KBM-7 (cell line): ENCODE measurements at places on chromosomes 16 and 17.

DNA sequence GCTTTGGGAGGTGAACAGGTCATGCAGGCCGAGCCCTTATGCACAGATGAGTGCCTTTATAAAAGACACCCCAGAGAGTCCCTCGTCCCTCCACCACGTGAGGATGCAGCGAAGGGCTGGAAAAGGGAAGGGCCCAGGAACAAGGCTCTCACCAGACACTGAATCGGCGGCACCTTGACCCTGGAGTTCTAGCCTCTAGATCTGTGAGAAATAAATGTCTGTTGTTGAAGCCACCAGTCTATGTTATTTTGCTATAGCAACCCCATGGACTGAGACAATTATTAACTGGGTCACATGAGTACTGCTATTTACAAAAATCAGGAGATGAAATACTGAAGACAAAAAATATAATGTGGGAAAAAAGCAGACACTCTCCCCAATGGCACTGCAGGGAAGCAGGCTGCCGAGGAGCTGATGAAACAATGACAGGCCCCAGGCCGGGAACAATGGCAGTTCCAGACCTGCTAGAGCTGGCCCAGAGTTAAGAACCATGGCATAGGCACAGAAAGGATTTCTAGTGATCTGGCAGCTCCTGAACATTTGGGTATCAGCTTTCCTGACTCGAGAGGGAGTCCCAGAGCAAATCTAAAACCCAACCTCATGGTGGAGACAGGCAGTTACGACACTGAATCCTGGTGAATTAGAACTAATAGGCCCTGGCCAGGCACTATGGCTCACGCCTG lies 17.8 kb upstream of the GGA2 start:
- DNase-seq: no peak

- peak; percentile 51 for DNase-seq
These were observed 28.2 kb upstream of the ADGRG1 start for GRCh38 chr16:57600048-57600835.

DNA sequence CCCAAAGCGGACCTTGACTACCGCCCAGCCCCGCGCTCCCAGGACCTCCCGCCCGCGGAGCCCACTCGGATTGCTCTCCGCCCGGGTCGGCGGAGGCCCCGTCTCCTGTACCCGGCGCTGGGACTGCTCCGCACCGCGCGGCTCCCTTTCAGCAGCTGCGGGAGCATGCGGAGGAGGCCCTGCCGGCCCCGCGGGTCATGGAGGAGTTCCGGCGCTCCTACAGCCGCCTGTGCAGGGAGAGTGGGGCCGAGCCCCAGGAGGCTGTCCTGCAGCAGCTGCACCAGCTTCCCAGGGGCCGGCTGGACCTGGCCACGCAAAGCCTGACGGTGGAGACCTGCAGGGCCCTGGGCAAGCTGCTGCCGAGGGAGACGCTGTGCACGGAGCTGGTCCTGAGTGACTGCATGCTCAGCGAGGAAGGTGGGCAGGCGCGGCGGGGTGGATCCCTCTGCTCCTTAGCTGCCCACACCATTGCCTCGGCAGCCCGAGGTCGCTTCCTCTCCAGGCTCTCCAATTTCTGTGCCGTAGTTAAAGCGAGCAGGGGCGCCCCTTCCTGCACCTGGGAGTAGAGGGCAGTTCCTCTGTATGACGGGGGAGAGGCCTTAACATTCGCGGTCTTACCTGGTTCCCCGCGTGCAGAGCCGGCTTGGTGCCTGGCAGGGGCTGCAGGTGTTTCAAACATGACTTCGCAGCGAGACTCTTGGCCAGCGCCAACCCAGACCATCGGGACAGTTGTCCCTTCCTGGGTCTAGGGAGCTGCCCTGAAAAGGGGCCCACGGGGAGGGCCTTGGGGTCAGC lies 539 bp downstream of the LRRC45 start:
- DNase-seq: peak; percentile 52

- DNase-seq: no peak
These were observed at the start of gene DNAI2 for GRCh38 chr17:74274060-74274708. Gene DNAI2, plus strand, starts transcription at chr17:74274234. Its CDS starts 7,584 bp downstream, at chr17:74281818.

- no peak for DNase-seq
These were observed 5.2 kb upstream of the RGS9 start for GRCh38 chr17:65131946-65132345.

DNA sequence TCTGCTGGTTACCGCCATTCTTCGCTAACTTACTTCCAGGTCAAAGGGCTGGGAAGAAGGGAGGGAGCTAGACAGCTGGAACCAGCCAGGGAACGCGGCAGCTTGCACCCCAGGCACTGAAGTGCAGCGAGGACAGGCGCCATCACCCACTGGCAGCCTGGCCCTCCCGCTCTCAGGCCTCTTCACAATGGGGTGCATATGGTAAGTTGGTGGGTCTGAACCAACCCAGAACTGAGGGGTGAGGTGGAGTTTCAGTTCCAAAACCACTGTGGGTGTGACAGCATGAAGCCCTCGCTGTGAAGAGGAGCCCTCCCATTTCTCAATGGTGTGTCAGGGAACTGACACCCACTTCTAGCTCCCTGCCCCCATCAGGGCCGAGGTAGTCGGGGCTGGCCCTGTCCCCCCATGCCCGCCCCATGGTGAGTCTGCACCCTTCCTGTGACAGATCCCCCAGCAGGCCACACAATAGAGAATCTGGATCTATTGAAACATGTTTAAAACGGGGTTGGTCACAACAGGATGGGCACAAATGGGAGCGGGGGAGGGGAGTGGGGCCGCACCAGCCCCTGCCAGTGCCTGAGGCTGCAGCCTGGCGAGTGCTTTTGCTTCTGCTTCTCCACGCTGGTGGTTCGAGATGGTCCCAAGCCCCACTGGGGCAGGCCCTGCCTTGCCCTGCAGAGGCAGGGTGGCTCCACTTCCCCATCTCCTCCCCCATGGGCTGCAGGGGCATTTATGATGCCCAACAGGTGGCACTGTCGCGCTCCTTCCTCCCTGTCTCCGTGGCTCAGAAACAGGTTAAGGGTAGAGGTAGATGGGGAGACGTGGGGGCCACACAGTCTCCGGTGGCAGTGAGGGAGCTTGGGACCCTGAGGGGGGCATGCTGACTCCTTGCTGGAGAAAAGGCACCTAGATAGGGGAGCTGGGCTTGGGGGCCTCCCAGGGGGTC lies 2.3 kb downstream of the LIMD2 start:
- peak; percentile 96 for DNase-seq

GRCh38 chr17:28705728-28706334 lies 5.9 kb downstream of the PROCA1 start:
- no peak for DNase-seq

- DNase-seq: no peak
These were observed 41.3 kb upstream of the ZCCHC14 start for GRCh38 chr16:87534030-87534653.

DNA sequence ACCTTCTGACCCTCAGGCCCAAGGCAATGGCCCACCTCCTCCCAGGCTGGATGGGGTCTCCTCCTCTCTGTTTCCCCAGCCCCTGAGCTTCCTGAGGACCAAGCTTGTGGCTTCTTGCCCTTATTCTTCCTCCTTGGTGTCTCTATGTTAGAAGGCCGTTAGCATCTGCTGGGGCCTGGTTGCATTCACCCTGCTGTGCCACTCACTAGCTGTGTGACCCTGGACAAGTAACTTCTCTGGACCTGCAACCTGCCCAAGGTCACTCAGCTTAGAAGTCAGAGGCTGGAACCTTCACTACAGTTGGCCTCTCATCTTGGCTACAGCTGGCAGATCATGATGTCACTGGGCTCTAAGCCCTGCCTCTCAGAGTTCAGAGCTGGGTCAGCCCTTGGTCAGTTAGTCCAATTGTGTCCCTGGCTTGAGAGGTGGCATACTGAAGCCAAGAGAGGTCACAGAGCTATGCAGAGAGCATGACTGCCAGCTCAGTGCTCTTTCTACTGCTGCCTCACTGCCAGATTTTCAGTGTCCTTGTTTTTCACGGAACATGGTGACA lies 3.0 kb downstream of the MT2A start:
- DNase-seq: no peak

DNA sequence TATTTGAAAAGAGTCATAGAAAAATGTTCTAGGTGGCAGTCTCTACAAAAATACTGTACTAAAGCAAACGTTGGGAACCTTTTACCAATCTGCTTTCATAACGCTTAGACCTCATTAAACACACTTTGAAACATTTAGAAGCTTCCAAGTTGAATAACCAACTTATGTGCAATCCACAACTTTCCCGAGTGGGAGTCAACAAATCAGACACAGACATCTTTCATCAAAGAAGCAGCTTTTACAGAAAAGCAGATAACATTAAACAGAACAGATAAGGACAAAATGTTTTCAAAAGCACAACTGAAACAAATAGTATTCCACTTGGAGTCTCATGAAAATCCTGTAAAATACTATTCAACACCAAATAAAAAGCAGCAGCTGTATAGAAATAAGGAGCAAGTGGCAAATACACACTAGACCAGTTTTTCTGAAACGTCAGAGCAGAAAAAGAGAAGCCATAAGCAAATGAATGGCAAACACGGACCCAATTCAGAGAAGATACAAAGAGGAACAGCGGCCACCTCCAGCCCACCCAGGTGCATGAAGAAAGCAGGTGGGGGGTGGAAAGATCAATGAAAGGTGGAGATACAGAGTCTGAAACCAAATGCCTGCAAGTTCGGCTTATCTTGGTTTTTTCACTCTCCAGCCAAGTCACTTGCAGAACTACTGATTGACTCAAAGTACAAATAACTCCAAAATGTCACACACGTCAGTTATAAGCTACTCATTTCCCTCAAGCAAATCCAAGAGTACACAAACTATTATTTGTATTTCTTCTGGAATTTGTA lies 18.4 kb upstream of the FBF1 start:
- no peak for DNase-seq

DNA sequence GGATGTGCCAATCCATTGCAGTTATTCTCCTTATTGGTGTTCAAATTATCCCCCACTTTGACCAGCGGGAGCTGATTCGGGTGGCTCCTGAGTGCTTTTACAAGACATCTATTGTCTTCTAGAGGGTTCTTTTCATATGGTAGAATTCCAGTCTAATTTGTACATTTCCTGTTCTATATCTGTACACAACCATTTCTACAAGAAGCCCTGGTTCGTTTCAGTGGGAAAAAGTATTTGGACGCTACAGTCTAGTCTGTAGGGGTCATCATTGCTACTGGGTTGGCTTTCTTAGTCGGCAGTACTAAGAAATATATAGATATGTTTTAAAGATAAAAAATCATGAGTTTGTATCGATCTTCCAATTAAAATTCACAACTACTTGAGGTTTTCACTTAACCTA lies 262.6 kb downstream of the MAP2K6 start:
- DNase-seq: no peak

DNA sequence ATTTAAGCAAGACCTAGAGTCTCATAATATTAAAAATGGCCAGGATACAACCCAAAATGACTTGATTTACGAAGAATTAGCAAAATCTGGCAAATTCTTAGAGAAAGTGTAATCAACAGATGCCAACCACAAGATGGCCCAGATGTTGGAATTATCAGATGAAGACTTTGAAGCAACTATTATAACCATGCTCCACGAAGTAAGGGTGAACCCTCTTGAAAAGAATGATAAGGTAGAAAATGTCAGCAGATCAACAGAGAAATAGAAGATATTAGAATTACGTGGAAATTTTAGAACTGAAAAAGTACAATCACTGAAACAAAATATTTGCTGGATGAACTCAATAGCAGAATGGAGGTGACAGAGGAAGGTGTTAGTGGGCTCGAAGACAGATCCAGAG lies 50.1 kb upstream of the CLEC19A start:
- no peak for DNase-seq

DNA sequence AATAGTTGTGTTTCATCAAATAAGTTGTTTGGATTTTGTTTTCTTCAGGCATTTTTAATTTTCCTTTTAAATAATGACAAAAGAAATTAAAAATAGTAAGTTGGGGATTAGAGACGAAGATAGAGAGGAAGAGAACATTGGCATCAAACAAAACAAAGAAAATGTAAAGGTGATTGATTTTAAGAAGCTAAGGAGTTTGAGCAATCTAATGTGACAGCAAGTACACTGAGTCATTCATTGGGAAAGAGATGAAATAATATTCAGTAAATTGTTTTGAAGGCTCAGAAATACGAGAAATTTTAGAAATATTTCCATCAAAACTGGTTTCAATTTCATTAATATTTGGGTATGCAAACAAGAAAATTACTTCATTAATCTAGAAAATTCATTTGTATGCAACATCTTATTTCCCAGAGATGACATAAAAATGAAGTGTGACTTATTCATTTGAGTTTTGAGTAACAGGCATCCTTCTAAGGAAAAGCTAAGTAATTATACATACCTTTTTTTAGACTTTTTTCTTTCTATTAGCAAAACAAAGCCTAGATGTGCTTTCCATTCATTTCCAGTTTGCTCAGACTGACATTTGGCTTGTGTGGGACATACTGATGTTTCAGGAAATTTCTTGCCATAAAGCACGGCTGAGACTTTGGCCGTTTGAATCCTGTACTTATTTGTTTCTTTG lies 66.7 kb downstream of the COX10 start:
- DNase-seq: no peak

GRCh38 chr16:87451563-87452210 lies 41.1 kb downstream of the ZCCHC14 start:
- DNase-seq: no peak

GRCh38 chr16:46736695-46737094 lies 11.4 kb downstream of the MYLK3 start:
- DNase-seq: no peak

DNA sequence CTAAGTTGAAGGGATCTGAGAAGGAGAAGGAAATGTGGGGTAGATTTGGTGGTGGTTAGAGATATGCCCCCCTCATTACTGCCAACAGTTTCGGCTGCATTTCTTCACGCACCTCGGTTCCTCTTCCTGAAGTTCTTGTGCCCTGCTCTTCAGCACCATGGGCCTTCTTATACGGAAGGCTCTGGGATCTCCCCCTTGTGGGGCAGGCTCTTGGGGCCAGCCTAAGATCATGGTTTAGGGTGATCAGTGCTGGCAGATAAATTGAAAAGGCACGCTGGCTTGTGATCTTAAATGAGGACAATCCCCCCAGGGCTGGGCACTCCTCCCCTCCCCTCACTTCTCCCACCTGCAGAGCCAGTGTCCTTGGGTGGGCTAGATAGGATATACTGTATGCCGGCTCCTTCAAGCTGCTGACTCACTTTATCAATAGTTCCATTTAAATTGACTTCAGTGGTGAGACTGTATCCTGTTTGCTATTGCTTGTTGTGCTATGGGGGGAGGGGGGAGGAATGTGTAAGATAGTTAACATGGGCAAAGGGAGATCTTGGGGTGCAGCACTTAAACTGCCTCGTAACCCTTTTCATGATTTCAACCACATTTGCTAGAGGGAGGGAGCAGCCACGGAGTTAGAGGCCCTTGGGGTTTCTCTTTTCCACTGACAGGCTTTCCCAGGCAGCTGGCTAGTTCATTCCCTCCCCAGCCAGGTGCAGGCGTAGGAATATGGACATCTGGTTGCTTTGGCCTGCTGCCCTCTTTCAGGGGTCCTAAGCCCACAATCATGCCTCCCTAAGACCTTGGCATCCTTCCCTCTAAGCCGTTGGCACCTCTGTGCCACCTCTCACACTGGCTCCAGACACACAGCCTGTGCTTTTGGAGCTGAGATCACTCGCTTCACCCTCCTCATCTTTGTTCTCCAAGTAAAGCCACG lies 28.3 kb downstream of the STH start:
- no peak for DNase-seq

DNA sequence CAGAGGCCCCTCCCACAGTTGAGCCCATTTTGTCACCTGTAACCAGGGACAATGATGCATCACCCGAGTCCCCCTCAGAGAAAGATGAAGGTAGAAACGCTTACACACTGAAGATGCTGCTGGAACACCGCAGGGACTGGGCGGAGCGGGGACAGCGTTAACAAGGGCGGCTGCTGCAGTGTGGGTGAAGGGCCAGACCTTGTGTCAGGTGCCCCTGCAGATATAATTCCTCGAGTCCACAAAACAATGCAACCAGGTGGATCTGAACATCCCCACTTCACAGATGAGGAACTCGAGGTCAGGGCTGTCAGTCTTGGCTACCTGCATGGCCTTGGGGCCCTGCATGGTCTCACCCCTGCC lies 6.3 kb upstream of the MAPK7 start:
- no peak for DNase-seq
